ENCODE measurements at places on chromosomes 1 and 21. TPM values are rescaled to one million over a fixed set of nuclear protein-coding genes. Genes with fewer than 3 reads are reported as not detected.

CLDN17 gene
- total RNA-seq = not detected

ZNF648 gene
- not detected for total RNA-seq

RGS1 gene
- 67.6 TPM for total RNA-seq

PROX1 gene
- not detected for total RNA-seq

SEMA4A gene
- total RNA-seq = 16.6 TPM

SFN gene
- total RNA-seq = 0.50 TPM

FCRLB gene
- total RNA-seq = 0.42 TPM

CFAP45 gene
- 0.38 TPM for total RNA-seq

PKNOX1 gene
- 26.0 TPM for total RNA-seq

LAMB3 gene
- total RNA-seq = 1.1 TPM

ESRRG gene
- not detected for total RNA-seq
